Stimulated activated memory B cell treated with anti-CD40 and anti-IgM and Interleukin-4, amounts not matched to agents 10 μg/mL and 1 μg/mL and 100 μg/mL, for 72 hours (primary cell): ENCODE measurements at places on chromosomes 6 and 20.

GRCh38 chr20:57618764-57619050 is 1.5 kb downstream of the ZBP1 start:
- no peak for ATAC-seq

- ATAC-seq = no peak
These were observed 84.0 kb downstream of the TASP1 start for GRCh38 chr20:13554706-13555105.

DNA sequence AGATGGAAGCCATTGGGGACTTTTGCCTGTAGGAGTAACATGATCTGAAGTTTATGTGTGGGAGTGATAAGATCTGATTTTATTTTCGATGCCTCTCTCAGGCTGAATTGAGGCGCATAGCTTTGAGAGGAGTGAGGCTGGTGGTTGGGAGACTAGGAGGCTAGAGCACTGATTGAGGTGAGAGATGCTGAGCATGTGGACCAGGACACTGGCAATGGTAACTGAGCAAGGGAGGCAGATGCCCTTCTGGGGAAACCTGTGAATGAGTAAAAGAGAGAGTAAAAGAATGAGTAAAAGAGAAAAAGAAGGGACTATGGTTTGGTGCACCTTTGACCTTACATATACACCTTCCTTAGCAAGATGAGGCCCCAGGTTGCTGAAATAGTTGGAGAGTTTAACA is 3.0 kb downstream of the RRP36 start:
- no peak for ATAC-seq

GRCh38 chr20:51284176-51284575 is 258.3 kb downstream of the NFATC2 start:
- ATAC-seq = no peak

GRCh38 chr20:21241406-21241805 is 61.7 kb upstream of the XRN2 start:
- ATAC-seq = no peak

- no peak for ATAC-seq
These were observed 109.3 kb downstream of the SLC23A2 start for GRCh38 chr20:4891997-4892396.

- no peak for ATAC-seq
These were observed 111.8 kb downstream of the TBXT start for GRCh38 chr6:166055801-166056200.

- peak; percentile 85 for ATAC-seq
These were observed 105.3 kb upstream of the KCNG1 start for GRCh38 chr20:51128198-51128597.

GRCh38 chr20:35954907-35955251 is 577 bp upstream of the SCAND1 start:
- peak; percentile 20 for ATAC-seq

DNA sequence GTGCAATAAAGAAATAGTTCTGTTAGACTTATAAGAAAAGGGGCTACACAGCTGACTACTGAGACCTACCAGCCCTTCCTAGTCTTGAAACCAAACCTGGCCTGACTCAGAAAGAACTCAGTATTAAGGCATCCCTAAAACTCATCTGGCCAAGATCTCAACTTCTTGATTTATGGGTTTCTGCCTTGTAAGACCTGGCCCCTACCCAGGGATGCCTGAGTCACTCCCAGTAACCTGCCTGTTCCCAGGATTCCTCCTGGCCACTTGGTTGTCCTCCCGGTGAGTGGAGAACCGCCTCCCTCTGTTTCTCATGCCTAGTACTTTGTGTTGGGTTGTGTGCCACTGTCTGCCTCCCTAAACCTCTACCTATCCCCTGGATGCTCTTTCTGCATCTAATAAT is 189.4 kb upstream of the PREP start:
- ATAC-seq = no peak

DNA sequence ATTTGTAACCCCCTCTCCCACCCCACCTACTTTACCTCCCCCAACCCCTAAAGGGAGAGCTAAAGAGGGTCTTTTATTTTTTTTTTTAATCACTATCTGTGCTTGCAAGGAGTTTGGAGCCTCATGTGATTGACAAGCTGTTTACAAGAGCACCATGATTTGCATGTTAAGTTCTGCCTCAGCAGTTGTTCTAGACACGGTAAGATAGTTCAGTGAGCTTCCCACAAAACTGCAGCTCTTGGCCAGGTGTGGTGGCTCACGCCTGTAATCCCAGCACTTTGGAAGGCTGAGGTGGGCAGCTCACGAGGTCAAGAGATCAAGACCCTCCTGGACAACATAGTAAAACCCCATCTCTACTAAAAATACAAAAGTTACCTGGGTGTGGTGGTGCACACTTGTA is 5.0 kb upstream of the PXDC1 start:
- ATAC-seq = peak; percentile 49

DNA sequence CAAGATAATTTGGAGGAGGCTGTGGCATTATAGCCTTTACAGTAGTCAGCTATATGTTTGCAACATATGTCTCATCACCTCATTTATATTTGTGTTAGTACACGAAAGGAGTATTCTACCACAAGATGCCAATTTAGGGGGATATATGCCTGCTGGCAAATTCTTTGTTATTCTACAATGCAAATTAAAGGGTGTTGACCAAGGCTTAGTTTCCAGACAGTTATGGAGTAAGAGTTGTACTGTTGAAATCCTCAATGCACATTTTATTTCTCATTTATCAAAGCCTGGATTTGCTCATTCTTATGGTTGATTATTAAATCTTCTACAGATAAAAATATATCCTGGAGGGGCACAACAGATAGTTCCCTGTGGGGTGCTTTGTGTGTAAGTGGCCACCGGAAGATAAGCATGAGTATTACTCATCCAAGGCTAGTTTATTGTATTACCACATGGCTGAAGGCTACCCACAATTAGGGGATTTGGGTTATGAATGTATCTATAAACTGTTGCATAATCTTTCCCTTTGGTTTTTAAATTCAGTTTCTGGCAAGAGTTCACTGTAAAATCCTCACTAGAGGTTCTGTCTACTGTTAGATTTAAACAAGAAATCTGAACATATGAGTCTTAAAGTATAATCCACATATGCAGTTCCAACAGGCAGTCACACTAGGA is 9.0 kb downstream of the CST9 start:
- no peak for ATAC-seq

- ATAC-seq = no peak
These were observed 52.2 kb upstream of the HSF2 start for GRCh38 chr6:122347280-122347679.

DNA sequence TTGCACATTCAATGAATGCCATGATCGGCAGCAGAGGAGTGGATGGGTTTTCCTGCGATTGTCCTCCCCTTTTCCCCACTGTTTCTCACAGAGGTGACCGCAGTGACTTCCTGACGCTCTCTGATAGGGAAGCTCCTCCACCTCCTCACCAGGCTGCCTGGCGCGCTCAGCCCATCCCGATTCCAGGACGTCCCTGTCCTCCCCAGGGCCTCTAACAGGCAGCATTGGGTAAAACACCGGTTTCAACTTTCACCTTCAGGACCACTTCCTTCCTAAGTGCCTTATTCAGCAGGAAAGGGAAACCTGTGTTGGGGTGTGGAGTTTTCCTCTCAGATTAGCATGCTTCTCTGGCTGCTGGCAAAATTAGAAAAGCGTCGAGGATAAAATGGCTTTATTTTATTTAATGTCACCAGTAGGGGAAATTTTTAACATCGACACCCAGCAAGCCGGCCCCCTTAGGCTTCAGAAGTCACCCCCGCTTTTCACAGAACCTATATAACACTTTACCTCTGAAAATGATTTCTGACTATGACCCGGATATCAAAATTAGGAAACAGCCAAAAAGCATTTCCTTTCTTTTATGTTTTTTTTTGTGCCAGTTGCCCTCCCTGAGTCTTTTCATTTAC is 570.4 kb upstream of the GJE1 start:
- no peak for ATAC-seq

GRCh38 chr6:142132625-142133024 is at the start of gene GJE1:
TSS of gene GJE1 (plus strand) at chr6:142132925. CDS start at chr6:142133159, 234 bp downstream.
- no peak for ATAC-seq

- ATAC-seq = no peak
These were observed 207.5 kb downstream of the TINAG start for GRCh38 chr6:54515713-54516112.

- no peak for ATAC-seq
These were observed 1.7 kb downstream of the POPDC3 start for GRCh38 chr6:105178110-105178509.

GRCh38 chr6:46175446-46175845 is 4.7 kb upstream of the ENPP5 start:
- ATAC-seq = peak; percentile 32

GRCh38 chr20:48718786-48719578 is 108.8 kb downstream of the PREX1 start:
- ATAC-seq = peak; percentile 40

GRCh38 chr6:27873021-27873940 is 38.9 kb downstream of the OR2B2 start:
- ATAC-seq = peak; percentile 69

GRCh38 chr6:12049165-12049564 is 37.1 kb downstream of the HIVEP1 start:
- ATAC-seq = peak; percentile 84

DNA sequence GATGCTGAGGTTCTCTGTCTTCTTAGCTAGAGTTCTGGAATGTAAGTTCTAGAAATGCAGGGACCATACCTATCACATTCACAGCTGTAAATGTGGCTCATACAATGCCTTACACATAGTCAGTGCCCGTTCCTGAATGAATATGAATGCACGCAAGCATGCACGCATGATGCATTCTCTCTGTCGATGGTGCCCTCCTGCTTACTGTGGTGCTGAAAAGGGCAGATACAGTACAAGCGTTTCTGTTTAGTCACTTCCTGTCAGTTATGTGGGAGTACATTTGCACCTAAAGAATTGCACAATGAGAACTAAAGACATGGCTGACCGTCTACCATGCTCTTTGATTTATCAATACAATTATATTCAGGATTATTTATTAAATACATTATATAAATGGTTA is 152.2 kb upstream of the SOX4 start:
- no peak for ATAC-seq
